Activated CD8-positive, alpha-beta memory T cell treated with anti-CD3 and anti-CD28 coated beads for 48 hours (primary cell): ENCODE measurements at places on chromosomes 2 and 18.

DNA sequence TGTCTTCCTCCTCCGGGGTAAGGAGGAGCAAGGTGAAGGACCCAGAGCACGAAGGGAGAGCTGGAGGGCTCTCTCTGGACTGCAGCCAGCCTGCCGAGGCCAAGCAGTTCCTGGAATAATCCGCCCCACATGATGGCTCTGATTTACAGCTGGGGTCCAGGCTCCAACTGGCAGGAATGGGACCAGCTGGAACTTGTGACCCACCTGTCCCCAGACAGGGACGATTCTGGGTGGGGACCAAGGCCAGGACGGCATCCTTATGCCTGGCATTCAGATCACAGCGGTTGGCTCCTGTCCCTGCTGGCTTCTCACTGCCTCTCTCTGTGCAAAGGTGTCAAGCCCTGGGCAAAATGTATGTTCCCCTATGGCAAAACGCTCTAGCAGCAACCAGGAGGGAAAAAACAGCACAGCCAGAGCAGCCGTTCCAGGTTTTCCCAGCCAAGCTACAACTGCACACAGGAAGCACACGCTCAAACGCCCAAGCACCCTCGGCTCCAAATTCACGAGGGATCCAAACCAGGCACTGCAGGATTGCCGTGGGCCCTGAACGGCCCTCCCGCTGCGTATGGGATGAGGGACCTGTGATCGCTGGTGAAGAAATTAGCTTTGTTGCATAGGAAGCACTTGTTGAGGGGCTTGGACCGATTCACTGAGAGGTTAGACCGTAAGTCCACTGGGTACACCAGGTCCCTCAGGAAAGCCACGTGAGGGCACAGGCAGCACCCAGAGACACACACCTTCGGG lies 35.8 kb downstream of the FAM178B start:
- no peak for DNase-seq

DNA sequence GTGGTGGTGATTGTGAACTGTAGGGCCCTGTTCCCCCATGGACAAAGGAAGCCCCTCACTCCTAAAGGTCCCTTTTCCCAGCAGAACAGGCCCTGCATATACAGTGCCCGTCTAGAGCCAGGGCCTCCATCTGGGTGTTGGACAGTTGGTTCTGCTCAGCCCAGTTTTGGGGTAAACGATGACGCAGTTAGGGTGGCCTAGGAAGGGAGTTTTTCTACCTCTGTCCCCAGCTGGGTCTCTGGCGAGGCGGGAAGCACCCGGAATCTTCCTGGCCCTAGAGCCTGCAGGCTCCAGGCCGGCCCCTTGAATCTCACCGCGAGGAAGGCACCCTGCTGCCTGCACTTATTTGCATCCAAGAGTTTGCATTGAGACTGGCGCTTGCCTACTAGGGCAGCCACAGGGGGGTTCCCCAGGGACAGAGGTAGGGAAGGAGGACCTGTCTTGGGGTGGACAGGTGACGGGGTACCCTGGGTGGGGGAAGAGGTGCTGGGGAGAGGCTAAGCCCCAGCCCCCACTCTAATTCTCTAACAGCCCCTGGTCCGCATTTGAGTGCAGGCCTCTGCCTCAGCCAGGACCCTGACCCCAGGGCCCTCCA lies 529 bp upstream of the MTA3 start:
- DNase-seq: no peak

GRCh38 chr2:174606336-174606735 lies 8.7 kb upstream of the WIPF1 start:
- no peak for DNase-seq

- no peak for DNase-seq
Observed at GRCh38 chr2:27808418-27808817, 36.9 kb downstream of the MRPL33 start.

DNA sequence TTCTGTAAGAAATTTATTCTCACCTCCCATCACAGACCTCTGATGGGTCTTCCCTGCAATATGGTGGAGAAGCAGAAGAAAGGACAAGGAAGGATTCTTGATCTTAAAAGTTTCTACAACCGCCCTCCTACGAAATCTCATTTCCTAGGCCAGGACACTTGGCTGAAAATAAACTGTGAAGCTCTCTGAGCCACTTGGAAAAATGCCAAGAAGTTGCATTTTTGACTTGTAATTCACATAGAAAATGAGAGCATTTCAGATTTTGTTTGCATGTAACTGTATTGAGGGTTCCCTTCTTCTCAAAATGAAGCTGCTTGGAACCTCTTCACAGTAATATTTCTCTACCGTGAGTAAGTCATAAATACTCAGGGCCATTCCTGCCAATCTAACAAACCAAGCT lies 458.3 kb upstream of the SLC14A2 start:
- no peak for DNase-seq
